Mammary epithelial cell (primary cell): ENCODE measurements at places on chromosomes 7 and 10. TPM values are rescaled to one million over a fixed set of nuclear protein-coding genes. Genes with fewer than 3 reads are reported as not detected.

The PRRT4 gene
- 0.17 TPM for total RNA-seq

GRCh38 chr7:47104206-47104549, 477.7 kb downstream of the TNS3 start:
- DNase-seq, result no peak

The CALHM1 gene
- not detected for total RNA-seq

DNA sequence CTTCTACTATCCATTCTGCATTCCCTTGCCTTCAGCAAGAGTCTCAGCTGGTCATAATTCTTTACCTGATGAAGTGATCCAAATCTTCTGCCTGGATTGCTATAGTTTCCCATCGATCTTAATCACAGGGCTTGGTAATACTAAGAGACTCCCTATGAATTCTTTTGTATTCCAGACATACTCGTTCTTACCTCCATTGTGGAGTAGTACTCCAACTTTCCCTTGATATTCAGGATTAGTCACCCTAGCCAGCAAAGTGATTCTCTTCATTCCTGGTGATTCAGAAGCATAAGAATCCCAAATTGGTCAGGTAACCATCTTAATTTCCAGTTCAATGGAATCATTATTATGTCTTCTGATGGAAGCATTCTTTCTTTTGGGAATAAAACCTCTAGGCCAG, 96.7 kb downstream of the TWIST1 start:
- peak; percentile 72 for DNase-seq

The GIMAP1 gene
- total RNA-seq, result not detected

- DNase-seq, result peak; percentile 2
Measured at GRCh38 chr7:118182593-118183427, 1.2 kb upstream of the LSM8 start.

DNA sequence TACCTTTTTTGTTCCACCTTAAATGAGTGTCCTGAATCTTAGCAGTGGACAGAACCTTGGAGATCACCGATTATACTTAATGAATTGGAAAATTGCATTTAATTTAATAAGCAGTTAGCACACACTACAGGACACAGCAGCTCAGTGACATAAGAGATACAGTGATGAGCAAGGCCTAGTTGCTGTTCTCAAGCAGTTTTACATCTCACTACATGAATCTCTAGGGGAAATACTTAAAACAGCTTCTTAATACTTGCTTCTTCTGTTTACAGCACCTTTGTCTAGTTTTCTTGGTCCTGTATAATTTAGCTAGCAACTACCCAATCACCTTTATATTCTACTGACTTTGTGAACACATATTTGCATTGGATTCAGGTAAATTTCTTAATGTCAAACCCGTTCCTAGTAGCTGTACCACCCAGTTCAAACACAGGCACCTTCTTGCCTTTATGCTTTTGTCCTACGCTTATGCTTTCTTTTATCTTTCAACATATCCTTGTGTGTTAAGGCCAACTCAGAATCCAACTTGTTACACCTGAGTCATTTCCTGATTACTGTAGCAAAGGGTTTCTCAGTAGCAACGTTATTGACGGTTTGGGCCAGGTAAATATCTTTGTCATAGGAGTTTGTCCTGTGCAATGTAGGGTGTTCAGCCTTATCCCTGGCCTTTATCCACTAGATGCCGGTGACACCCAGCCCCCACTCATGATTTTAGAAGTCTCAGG, 1.8 kb downstream of the STAM start:
- peak; percentile 80 for DNase-seq

DNA sequence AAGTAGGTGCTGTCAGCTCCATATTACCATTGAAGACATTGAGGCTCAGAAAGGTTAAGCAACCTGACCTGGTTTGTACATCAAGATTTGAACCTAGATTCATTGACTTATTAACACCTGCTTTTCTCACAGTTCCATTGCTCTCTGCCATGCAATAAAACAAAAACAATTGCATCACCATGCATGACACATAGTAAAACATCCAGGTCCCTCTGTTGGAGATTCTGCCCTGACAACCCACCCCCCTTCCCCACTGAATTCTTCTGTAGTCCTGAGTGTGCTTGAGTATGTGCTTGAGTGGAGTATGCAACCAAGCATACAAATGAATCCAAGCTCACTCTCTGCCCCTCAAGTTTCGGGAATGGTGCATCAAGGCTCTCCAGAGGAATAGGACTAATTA, 6.0 kb upstream of the LMBR1 start:
- no peak for DNase-seq

DNA sequence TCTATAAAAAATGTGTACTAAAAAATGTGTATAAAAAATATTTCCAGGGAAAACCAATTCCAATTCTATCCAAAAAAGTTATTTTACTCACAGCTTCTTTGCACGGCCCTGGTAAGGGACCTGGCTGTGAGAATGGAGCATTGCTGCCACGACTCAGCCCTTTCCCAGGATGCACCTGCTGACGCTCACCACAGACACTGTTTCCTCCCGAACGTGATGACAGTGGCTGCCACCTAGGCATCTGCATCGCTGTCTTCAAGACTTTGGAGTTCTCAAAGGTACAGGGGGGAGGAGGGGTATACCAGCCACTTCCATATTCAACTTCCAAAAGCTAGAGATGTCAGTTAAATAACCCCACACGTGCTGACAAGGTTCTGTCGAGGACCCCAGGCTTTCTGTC, 23.9 kb upstream of the PTPRN2 start:
- DNase-seq, result no peak

GRCh38 chr7:123030631-123031030, 35.1 kb upstream of the TAS2R16 start:
- no peak for DNase-seq

The LIPK gene
- not detected in 2 replicates for total RNA-seq

The TAS2R4 gene
- total RNA-seq, result 1.6 and 2.2 TPM in 2 replicates

The GARIN1A gene
- total RNA-seq, result 2.9 and 4.0 TPM in 2 replicates

DNA sequence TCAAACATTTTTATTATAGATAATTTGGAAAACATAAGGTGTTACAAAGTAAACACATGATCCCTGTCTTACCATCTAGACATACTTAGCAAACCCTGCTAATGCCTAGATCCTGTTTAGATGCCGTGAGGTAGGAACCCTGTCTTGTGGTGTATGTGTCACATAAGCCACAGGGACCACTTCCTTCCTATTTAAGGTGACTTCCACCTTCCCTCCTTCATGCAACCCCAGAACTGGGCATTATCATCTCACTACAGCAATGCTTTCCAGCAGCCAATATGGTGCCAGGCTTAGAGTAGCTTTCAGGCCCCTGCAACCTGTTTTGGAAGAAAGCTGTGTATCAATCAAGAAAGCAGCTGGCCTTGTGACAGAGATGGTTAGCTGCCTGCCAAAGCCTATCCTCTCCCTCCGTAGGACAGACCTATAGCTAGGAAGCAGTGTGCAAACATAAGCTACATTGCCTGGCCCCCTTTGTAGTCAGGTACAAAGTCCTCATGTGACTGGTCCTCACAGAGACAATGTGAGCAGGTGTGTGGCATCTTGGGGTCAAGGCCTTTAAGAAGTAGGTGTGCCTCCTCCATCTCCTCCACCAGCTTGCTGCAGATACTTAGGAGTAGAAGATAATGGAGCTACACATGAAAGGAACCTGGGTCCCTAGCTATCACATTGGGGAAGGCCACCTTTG, 146.8 kb downstream of the SPAG6 start:
- no peak for DNase-seq

The OPN1SW gene
- not detected in 2 replicates for total RNA-seq

The STOX1 gene
- 0.17 TPM for total RNA-seq

GRCh38 chr10:87646192-87646909, 13.3 kb upstream of the PAPSS2 start:
- DNase-seq, result no peak

The TYSND1 gene
- total RNA-seq, result 21.7 and 24.4 TPM in 2 replicates

DNA sequence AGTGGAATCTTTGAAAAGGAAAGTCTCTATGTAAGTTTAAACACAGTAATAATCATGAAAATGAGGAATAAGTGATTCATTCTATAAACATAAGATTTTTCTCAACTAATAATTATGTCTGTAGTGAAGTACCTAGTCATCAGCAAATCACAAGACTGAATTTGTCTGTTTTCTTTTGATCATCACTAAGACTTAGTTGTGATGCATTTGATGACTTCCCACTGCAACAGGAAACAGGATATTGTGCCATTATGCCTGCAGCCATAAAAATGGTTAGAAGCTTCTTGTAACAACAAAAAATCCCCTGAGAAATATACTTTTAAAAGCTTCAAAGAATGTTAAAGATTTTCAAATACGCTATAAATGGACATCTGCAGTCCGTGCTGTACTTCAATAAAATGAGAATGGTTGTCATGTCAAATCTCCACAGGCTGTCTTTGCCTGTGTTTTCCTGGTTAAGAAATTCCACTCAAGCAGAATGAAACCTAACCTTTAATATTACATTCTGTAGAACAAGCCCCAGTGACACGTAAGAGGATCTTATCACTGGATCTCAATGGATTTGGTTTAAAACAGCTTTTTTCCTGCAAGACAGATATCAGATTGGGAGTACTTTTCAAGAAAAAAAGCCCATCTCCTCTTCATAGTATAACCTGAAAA, 1262.3 kb upstream of the PHF14 start:
- no peak for DNase-seq

The TRIM50 gene
- total RNA-seq, result not detected in 2 replicates
